ENCODE measurements at places on chromosomes 7 and 10.

DNA sequence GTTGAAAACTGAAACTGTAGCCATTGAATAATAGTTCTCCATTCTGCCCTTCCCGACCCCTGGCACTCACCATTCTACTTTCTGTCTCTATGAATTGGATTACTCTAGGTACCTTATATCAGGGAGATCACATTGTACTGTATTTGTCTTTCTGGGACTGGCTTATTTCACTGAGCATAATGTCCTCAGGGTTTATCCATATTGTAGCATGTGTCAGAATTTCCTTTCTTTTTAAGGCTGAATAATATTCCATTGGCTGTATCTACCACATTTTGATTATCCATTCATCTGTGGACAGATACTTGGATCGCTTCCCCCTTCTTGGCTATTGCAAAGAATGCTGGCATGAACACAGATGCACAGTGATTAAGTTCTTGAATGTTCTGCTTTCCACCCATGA, 107.4 kb downstream of the CDH23 start:
- no peak for DNase-seq

GRCh38 chr10:25078658-25079431, 62.4 kb downstream of the THNSL1 start:
- DNase-seq = no peak

DNA sequence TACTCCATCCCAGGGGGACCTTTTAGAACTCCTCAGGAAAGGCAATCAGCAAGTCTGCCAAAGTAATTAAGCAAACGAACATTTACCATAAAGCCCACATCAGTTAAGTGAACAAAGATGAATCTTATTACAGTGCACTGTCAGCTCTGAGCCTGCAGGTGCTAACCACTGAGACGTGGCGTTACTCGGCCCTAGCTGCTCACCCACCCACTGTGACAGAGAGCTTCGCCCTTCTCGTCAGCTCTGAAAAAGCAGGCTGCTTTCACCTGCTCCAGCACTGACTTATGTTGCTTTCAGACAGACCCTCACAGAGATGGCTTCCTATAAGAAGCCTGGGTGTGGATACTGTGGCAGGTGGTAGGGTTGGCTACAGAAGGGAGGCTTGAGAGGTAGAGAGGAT, 57.7 kb upstream of the KCNIP2 start:
- DNase-seq = no peak

- DNase-seq = no peak
Measured at GRCh38 chr10:69452676-69453415, 1.6 kb downstream of the TSPAN15 start.

GRCh38 chr10:124262234-124262865, 156.4 kb downstream of the OAT start:
- no peak for DNase-seq

- DNase-seq = no peak
Measured at GRCh38 chr10:80964955-80965614, 427.4 kb downstream of the SH2D4B start.

DNA sequence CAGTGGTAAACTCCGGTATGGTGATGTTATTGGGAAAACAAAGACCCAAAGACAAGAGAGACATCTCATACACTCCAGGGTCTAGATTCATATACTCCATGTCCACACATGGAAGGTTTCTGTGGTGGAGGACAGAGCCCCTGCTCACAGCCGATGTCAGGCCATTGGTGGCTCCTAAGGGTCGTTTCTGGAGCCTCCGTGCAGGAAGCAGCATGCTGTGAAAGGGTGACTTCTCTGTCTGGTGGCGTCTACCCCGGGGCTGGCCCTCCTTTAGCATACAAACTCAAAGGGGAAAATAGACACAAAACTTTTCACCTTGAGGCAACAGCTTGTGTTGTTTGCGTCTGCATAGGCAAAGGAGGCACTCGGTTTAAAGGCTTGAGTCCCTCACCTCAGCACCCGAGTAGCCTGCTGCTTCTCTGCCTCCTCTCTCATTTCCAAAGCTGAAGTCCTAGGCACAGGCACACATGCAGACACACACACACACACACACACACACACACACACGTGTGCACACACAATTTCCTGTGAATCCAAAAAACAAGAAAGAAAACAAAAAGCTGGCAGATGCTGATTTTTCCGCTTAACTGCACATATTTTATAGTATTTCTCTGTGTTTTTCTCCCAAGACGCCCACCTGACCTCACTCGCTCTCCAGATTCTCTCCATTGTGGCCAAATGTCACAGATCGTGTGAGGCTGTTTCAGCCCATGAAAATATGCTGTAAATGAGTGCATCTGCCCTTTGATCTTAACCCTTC, 601.4 kb upstream of the MGMT start:
- no peak for DNase-seq

DNA sequence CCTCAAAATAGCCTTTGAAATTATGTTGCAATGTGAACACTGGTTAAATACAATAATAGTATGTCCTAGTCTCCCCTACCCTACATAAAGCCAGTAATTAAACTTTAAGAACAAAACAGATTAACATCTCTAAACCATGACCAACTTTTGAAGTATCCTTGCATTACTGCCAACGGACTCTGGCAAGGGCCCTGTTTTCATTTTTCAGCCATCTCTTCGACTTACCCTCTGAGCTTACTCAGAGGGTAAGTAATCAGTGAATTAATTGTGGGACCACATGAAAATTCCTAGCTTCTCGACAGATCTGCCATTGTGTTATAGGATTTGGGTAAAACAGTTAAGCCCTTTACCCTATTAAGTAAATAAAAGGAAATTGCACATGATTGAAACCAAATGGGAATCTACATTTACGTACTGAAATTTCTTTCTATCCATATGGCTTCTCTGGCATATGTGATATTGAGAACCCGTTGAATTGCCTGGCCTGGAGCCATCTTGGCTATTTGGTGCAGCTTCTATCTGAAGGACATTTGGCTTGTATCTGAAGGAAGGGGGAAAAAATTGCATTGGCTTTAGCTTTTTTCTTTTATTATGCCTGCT, 39.6 kb downstream of the DYNC1I1 start:
- no peak for DNase-seq

DNA sequence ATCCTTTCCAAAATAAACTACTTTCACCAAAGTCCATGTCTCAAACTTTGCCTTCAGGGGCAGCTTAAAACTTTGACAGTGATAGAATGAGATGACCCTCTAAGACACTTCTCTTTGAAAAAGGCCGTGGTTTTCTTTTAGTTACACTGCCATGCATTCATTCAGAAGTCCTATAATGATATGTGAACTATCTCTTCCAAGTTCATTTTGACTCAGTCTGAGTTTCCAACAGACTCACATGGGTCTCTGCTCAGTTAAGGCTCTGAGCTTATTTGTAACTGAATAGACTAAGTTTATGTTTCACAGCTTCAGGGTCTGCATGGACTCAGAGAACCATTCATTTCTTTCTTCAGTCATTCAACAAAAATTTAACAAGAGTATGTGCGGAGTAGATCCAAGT, 208.9 kb upstream of the PRSS1 start:
- DNase-seq = no peak
